AG09319 (cell line): ENCODE measurements at places on chromosomes 5 and 9.

DNA sequence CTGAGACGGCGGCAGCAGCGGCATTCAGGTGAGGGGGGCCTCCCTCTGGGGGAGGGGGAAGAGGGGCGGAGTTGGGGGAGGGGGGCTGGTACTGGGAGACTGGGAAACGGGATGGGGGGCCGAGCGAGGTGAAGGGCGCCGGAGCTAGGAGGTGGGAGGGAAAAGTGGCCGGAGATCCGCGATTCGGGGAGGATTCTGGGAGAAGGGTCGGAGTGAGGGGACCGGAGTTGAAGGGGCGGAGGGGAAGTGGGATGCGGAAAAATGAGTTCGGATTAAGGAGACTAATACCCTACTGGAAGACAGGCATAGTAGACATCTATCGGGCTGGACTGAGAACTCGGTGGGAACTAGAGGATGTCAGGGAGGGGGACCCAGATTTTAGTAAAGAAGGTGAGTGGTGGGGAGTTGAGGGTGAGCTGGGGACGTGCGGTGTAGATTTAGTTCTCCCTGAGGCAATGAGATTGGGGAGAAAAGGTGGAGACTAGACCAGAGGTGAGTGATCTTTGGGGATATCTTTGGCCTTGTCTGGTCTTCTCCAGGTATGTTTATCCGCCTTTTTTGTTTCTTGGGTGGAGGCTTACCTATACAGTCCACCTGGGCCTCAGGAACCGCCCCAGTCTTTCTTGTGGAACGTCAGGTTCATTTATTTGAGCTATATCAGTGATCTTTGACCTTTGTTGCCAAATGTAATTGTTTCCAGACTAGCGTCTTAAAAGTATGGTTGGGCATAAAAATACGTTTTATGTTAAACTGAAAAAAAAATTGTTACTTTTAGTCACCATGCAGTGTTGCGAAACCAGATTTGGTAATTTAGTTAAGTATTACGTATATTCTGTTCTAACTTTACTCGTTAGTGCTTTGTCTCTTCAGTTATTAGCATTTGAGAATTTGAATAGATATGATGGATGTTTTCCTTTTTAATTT, 632 bp downstream of the UBAP1 start:
- DNase-seq: peak; percentile 37

DNA sequence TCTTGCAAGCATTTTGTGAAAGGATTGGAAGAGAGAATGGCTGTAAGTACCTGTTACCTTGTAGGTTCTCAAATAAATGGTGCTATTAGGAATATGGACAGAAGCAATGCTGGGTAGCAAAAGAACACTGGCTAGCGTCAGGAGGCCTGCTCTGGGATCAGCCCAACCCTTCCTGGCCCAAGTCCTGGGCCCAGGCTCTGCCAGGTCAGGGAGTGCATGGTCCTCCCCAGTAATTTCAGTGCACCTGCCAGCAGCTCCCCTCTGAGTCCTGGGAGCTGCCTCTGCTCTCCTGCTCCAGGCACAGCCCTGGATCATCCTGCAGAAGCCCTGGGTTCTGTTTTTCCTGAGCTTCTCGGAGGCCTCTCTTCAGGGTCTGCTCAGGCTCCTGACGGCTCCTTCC, 89.5 kb upstream of the ARAP3 start:
- no peak for DNase-seq

GRCh38 chr9:131101207-131101964, 5.1 kb downstream of the AIF1L start:
- DNase-seq: no peak

DNA sequence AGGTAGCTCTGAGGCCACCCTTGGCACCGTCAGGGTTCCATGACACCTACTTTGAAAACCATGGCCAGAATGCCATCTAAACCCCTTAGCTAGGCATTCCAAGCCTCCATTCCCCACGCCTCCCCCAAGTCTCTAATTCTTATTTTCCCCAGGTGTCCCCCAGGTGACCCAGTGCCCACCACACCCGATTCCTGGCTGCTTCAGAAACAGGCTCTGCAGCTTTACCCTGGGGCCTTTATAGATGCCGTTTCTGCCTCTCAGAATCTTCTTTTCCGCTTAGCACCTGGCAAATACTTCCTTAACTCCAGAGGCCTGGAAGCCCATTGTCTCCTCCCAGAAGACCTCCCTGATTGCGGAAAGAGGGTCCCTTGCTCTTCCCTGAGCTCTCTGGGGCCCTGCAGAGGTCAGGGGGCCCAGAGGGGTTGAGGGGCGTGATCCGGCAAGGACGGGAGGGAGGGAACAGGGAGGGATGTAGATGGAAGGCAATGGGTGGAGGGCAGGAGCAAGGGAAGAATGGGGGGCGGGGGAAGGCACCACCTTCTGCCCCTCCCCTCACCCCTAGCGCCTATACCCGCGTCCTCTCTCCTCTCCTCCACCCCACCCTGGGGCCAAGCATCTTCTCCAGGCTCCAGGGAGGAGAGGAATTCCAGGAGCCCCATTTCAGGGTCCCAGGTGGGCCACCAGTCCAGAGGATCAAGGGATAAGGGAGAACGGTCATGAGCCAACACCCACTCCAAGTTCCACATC, 12.0 kb upstream of the WDR38 start:
- DNase-seq: no peak

GRCh38 chr9:131252120-131252519, 24.2 kb downstream of the FAM78A start:
- DNase-seq: no peak

DNA sequence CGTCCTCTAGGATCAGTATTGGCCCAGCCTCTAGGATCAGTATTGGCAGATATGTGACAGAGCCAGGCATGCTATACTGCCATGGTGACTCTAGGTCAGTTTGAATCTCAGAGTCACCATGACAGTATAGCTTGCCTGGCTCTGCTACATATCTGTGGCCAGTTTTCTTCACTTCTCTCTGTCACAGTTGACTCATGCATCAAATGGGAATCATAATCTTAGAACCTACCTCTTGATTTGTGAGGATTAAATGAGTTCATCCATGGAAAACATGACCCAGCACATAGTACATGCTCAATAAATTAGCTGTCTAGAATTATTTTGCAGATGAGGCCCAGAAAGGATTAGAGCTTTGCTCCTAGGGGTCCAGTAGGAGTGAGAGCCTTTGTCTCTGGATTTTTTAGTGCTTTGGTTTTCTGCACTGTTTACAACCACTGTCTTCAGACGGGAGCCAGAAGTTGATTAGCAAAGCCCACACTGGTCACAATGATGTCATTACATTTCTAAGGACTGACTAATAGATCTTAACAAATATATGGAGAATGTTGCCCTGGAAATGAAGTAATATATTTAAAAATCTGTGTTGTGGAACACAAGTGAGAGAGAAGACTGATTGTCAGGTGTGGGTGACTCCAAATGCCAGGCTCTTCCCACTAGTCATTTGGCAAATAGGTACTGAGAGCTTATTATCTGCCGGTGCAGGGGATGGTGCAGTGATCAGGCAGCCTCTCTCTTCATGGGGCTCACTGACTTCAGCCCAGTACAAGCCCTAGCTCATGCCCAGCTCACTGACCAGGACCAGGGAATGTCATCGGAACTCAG, 76.0 kb downstream of the COL15A1 start:
- peak; percentile 91 for DNase-seq

- no peak for DNase-seq
Observed at GRCh38 chr5:1495525-1495897, 28.2 kb downstream of the LPCAT1 start.

GRCh38 chr9:110356639-110357395, 19.2 kb upstream of the TXNDC8 start:
- no peak for DNase-seq

DNA sequence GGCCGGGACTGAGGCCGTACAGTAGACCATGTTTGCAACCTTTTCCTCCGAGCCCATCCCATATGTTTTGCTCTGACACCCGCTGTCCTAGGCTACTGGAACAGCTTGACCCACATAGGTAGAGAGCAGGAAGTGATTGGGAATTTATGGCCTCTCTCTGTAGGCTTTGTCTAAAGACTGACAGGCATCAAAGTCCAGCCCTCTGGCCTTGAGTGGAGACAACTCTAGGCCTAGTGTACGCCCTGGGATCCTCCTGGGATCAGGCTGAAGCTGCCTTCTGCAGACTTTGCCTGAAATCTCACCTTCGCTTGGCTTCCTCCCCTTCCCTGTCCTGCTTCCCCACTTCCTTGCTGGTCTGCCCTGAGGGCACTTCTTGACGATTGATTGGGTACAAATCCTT, 13.6 kb upstream of the AKNA start:
- DNase-seq: no peak

DNA sequence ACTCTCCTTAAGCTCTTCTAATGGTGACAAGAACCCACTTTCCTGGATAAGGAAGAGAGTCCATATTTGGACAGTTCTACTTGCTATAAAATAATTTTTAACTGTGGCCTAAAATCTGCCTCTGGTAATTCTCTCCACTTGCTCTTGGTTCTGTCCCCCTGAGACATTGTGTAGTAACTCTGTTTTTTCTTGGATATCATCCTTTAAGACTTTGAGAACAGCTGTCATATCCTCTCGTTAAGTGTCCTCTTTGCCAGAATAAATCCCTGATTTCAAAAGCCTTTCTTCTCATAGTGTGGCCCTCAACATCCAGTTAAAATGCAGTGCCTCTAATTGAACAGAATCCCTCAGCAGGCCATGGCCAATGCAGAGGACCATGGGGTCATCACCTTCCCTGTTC, 101.5 kb downstream of the ARHGEF28 start:
- DNase-seq: no peak

DNA sequence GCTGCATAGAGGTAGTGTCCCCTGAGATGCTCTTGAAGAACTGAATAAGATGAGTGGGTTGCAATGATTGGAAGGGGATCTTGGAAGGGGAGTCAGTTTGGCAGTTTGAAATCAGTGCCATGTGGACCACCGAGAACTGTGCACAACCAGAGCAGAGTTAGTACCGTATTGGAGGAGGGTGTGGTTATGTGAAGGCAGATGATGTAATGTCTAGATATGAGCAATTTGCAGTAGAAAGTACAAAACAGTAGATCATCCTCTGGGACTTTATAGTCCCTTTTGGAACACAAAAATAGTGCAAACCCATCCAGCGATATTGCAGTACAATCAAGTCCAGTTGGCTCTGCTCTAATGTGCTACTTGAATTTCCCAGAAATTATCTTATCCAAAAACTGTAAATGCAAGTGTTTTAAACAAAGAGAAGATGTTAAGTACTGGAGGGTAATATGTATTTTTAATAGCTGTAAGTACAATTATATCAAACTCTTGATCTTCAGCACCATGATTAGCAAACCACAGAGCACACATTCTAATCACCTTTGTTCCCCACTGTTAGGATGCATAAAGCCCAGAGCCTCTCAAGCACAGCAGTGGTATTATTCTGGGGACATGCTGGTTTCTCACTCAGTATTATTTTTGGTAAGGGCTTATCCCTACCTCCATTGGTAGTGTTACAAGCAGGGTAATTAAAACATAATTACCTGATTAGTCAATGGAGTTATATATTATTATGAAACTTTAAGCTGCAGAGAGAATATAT, 41.5 kb downstream of the MEGF10 start:
- DNase-seq: no peak

DNA sequence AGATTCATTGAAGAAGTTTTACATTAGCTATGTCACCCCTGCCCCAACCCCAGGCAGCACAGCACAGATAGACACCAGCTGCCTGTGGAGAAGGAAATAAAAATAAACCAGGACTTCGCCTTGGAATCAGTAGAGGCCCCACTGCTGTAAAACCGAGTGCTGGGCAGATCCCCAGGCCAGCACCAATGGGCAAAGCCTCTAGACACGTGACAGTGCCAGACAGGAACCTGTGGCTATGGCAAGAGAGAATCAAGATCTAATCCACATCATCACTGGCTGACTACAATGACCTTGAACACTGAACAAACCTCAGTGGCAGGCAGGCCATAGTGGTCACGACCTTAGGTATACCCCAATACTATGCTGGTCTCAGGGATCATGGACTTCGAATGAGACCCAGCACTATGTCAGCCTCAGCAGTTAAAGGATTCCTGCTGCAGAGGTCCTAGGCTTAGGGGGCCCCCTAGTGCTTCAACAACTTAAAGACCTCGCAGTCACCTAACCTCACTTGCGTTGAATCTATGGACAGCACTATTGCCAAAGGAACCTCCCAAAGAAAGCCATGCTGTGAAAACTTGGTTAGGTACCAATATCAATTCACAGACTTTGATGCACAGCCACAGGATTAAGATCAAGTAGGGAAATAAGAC, 2118.6 kb upstream of the C9orf72 start:
- no peak for DNase-seq

GRCh38 chr9:82882138-82882537, 180.8 kb downstream of the RASEF start:
- no peak for DNase-seq

GRCh38 chr9:79129865-79130480, 441.8 kb upstream of the TLE4 start:
- DNase-seq: peak; percentile 24

GRCh38 chr9:89698411-89699005, 93.7 kb downstream of the GADD45G start:
- no peak for DNase-seq

- DNase-seq: no peak
Observed at GRCh38 chr9:33393581-33393980, 8.8 kb downstream of the AQP7 start.

GRCh38 chr5:33261305-33261704, 179.5 kb upstream of the TARS1 start:
- DNase-seq: no peak

DNA sequence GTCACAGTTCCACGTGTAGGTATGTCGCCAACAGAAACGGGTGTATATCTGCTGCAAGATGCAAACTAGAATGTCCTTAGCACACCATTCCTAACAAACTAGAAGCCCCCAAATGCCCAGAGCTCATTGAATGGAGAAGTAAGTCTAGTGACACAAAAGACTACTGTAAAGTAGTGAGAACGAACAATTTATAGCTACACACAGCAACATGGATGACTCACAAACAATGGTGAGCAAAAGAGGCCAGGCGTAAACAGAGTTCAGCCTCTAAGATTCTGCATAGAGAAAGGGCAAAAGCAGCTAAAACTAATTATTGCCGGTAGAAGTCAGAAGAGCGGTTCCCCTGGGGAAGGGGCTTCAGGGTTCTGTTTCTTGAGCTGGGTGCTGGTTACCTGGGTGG, 74.7 kb downstream of the AMBP start:
- DNase-seq: no peak

DNA sequence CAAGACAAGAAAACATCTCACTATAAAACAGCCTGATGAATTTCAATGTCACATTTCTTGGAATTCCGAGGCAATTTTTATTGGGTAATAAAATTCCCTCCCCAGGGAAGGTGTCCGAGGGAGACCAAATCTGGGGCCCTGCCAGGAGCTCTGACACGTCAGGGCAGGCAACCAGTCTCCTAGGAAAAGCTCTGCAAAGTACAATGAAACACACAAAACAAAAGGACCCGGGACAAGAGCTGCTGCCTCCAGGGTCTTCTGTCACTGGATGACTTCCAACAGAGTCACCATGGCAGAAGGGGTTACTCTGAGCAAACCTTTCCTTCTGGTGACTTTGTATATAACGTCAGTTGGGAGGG, 50.8 kb downstream of the SAXO1 start:
- DNase-seq: no peak

DNA sequence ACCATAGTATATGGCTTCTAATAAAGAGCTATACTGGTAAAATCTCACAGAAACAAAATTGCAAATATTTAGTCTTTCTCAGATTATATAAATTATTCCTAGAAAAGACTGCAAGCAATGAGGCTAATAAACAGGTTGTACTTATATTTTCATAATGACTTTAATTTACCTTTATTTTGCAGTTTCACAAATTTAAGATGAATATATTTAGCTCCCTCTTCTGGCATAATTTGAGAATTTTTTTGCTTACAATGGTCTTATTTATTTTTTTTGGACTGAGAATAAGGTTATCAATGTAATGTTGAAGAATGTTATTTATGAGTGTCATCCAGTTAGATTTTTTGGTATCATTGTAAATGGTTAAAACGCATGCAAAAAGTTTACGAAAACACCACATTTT, 56.7 kb downstream of the PIK3R1 start:
- DNase-seq: no peak
